ENCODE measurements at places on chromosomes 4 and X.

DNA sequence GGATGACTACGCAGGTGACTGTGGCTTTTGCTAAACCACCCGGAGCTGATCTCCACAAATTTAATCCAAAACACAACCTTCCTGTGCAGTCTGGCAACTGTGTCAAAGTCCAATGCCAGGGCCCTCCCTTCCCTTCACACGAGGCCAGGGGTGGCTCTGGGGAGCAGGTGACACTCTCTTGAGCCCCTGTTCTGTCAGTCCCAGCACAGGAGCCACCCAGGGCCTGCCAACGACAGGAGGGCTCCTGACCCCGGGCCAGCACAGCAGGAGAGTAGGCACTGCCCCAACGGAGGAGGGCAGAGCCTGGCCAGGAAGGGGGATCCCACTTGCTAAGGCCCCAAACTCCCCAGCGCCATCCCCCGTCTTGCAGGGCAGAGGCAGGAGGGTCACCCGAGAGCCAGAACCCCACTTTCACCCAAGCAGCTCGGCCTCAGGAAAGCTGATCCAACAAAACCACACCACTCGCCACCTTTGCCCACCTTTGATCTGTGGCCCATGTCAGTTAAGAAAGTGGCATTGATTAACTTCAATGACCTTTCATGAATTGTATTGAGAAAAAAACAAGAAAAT is 44.7 kb downstream of the FAM53A start:
- DNase-seq = no peak

- no peak for DNase-seq
Measured at GRCh38 chrX:9860826-9861225, 74.6 kb downstream of the SHROOM2 start.

GRCh38 chr4:47907089-47907646 is 7.2 kb downstream of the NFXL1 start:
- DNase-seq = no peak

- DNase-seq = no peak
Measured at GRCh38 chr4:173217075-173217474, 48.5 kb downstream of the GALNT7 start.

- no peak for DNase-seq
Measured at GRCh38 chr4:53943345-53944085, 120.9 kb downstream of the CHIC2 start.

- DNase-seq = no peak
Measured at GRCh38 chr4:111494971-111495370, 650.3 kb upstream of the FAM241A start.

DNA sequence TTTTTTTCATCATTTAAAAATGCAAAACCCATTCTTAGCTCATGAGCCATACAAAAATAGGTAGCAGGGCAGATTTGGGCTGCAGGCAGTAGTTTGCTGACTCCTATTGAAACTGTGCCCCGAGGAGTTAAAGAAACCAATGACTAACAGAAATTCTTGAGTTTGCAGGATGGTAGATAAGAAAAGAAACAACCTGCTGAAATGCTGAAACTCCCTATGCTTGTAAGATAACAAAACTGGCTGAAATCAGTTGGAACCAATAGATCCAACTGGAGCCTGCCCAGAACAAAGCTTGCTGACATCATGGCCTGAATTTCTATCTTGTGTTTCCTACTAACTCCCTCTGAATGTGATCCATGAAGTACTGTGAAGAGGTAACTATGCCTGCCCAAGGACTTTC is 68.6 kb downstream of the ANOS1 start:
- no peak for DNase-seq

DNA sequence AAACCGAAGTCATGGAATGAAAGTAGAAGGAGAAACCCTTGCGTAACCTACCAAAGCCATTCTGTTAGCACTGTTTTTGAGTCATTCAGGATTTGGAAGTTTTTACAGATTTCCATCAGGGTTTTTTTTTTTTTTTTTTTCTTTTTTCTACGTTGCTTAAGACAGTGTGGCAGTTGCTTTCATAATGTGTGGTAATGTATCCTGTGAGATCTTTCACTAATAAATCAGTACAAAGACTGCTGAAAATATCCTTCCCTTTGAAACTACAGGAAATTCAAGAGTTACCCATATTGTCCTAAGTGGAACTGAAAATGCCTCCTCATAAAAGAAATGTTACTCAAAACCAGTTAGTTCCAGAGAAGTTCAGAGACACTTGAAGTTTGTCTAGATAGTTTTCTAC is 137.8 kb downstream of the RAPGEF2 start:
- DNase-seq = no peak

GRCh38 chr4:165517216-165517615 is 138.4 kb downstream of the CPE start:
- no peak for DNase-seq

GRCh38 chr4:39044956-39045826 is 13.0 kb upstream of the TMEM156 start:
- no peak for DNase-seq

All from stimulated activated CD4-positive, alpha-beta T cell treated with anti-CD3 and anti-CD28 coated beads, TNF-alpha, amount 100 ng/mL, for 24 hours (primary cell).